A549 treated with GW870086 at 1 μM for 4 hours (cell line): ENCODE measurements at places on chromosomes 7 and 10. TPM values are rescaled to one million over a fixed set of nuclear protein-coding genes. Genes with fewer than 3 reads are reported as not detected.

Gene ADIRF
- total RNA-seq = not detected in 5 replicates

Gene SLC18A2
- total RNA-seq = 0.03 TPM in 1 of 5 replicates, not detected in the others

Gene SLC26A5
- not detected in 5 replicates for total RNA-seq

Gene CCDC172
- not detected in 5 replicates for total RNA-seq

Gene ASIC3
- 5.6 to 10.8 TPM (median 9.7 TPM) in 5 replicates for total RNA-seq

Gene CHRM2
- total RNA-seq = not detected in 5 replicates

Gene MMD2
- total RNA-seq = not detected in 5 replicates

Gene NUTM2A
- total RNA-seq = 0.10 to 0.21 TPM (median 0.16 TPM) in 3 of 5 replicates, not detected in the others

Gene FFAR4
- total RNA-seq = 0.11 to 0.30 TPM (median 0.16 TPM) in 5 replicates

Gene CYP2C19
- 0.05 TPM in 1 of 5 replicates, not detected in the others for total RNA-seq

Gene TCAF2
- 0.61 to 1.1 TPM (median 0.81 TPM) in 5 replicates for total RNA-seq

Gene HOXA11
- total RNA-seq = 0.55 to 0.80 TPM (median 0.70 TPM) in 5 replicates

Gene BTAF1
- total RNA-seq = 8.6 to 15.2 TPM (median 13.9 TPM) in 5 replicates

Gene TMEM225B
- total RNA-seq = 0.91 to 1.6 TPM (median 1.0 TPM) in 5 replicates

Gene TRPV6
- not detected in 5 replicates for total RNA-seq

Gene SAP25
- total RNA-seq = 0.24 to 0.64 TPM (median 0.50 TPM) in 5 replicates

Gene PRDX3
- 274 to 343 TPM (median 322 TPM) in 5 replicates for total RNA-seq

Gene CPA5
- total RNA-seq = not detected in 5 replicates

Gene MINPP1
- total RNA-seq = 19.8 to 28.0 TPM (median 25.7 TPM) in 5 replicates

Gene FAM180A
- 0.12 TPM in 1 of 5 replicates, not detected in the others for total RNA-seq

Gene NANOS1
- 2.4 to 4.0 TPM (median 3.5 TPM) in 5 replicates for total RNA-seq

Gene MYPN
- 2.0 to 2.9 TPM (median 2.3 TPM) in 5 replicates for total RNA-seq

Gene EVX1
- 0.09 to 0.27 TPM (median 0.11 TPM) in 5 replicates for total RNA-seq

Gene LRRN3
- total RNA-seq = 0.03 to 0.05 TPM in 2 of 5 replicates, not detected in the others

Gene KCNH2
- total RNA-seq = 1.2 to 1.6 TPM (median 1.5 TPM) in 5 replicates

Gene SHH
- total RNA-seq = 0.48 to 0.96 TPM (median 0.74 TPM) in 5 replicates

Gene NEUROG3
- total RNA-seq = not detected in 5 replicates

Gene ING3
- 4.8 to 5.9 TPM (median 5.4 TPM) in 5 replicates for total RNA-seq

Gene COL1A2
- not detected in 5 replicates for total RNA-seq

Gene CALU
- total RNA-seq = 124 to 198 TPM (median 160 TPM) in 5 replicates

Gene WDR86
- 0.15 to 0.24 TPM in 2 of 5 replicates, not detected in the others for total RNA-seq

Gene NUDCD3
- total RNA-seq = 48.7 to 55.3 TPM (median 52.6 TPM) in 5 replicates

Gene LRRC18
- not detected in 5 replicates for total RNA-seq

Gene IKZF5
- total RNA-seq = 4.7 to 7.9 TPM (median 6.3 TPM) in 5 replicates

Gene MYL10
- total RNA-seq = not detected in 5 replicates

Gene MEPCE
- total RNA-seq = 32.4 to 45.9 TPM (median 39.6 TPM) in 5 replicates

Gene EIF5AL1
- 1.8 to 3.7 TPM (median 2.0 TPM) in 5 replicates for total RNA-seq

Gene TRRAP
- total RNA-seq = 13.8 to 19.4 TPM (median 16.4 TPM) in 5 replicates

Gene VSTM2A
- not detected in 5 replicates for total RNA-seq

Gene PLPP4
- 0.28 to 0.42 TPM in 2 of 5 replicates, not detected in the others for total RNA-seq

Gene C10orf53
- total RNA-seq = not detected in 5 replicates

Gene EPO
- 0.09 TPM in 1 of 5 replicates, not detected in the others for total RNA-seq

Gene INMT
- total RNA-seq = not detected in 5 replicates

Gene CPA2
- 0.10 TPM in 1 of 5 replicates, not detected in the others for total RNA-seq

Gene DPP6
- total RNA-seq = 0.26 TPM in 1 of 5 replicates, not detected in the others

Gene ALOX5
- total RNA-seq = 0.17 to 0.56 TPM (median 0.31 TPM) in 5 replicates
